A673 (cell line): ENCODE measurements at places on chromosomes 16 and 17. TPM values are rescaled to one million over a fixed set of nuclear protein-coding genes. Genes with fewer than 3 reads are reported as not detected.

DNA sequence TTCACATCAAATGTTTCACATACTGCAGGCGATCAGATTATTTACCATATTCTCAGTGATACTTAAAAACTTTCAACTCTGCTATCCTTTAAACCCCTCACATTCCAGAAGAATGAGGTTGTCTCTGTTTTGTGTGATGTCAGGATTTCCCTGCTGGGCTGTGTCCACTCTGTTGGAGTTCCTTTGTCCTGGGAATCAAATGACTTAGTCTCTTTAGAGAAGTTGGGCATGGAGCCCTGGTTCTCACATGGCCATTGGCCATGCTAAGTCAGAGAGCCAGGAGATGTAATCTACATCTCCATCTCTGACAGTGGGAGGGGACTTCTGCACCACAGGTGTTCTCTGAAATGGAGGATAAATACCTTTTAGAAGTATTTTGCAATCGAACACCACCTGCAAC, 205.1 kb upstream of the MAF start:
- no peak for DNase-seq

DNA sequence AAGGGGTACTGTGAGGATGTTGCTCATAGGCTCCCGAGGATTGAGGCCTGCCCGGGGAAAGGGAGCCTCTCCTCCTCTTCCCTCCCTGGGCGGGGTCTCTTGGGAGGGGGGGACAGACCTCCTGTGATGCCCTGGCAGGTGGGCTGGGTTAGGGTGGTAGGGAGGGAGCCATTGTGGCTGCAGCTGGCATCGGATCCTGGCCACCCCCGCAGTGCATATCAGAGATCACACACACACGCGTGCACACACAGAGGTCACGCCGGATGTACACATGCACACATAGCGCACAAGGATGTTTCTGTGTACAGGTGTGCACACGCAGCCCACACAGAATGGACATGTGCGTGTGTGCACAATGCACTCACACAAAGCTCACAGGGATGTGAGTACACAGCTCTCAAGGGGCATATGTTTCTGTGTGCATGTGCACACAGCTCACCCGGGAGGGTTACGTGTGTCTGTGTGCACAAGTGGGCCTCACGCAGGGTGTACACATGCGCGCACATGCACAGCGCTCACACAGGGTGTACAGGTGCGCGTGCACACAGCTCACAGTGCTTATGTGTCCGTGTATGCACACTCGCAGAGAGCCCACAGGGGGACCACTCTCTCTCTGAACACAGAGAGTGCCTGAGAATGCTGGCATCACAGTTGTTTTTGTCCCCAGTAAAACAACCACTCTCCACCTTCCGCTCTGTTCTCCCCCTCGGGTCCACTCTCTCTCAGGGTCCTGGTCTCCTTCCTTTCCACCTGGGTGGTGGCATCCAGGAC, 2.4 kb downstream of the GJD3 start:
- no peak for DNase-seq

GRCh38 chr17:4953451-4953961, 2.6 kb downstream of the ENO3 start:
- no peak for DNase-seq

DNA sequence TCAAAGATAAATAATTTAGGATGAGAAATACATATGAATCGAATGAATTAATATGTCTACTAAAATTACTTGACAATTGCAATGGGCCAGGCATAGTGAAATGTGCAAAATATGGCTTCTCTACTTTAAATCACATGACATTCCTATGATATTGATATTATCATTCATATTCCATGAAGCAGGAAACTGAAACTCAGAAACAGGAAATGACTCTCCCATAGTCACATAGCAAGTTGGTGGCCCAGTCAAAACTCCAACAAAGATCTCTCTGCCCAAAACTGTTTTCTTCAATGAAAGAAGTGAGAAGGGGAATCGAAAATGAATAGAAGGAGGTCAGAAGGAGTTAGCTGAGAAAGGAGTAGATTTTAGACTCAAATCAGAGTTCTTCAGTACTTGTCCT, 272.2 kb downstream of the CDH8 start:
- peak; percentile 29 for DNase-seq

DNA sequence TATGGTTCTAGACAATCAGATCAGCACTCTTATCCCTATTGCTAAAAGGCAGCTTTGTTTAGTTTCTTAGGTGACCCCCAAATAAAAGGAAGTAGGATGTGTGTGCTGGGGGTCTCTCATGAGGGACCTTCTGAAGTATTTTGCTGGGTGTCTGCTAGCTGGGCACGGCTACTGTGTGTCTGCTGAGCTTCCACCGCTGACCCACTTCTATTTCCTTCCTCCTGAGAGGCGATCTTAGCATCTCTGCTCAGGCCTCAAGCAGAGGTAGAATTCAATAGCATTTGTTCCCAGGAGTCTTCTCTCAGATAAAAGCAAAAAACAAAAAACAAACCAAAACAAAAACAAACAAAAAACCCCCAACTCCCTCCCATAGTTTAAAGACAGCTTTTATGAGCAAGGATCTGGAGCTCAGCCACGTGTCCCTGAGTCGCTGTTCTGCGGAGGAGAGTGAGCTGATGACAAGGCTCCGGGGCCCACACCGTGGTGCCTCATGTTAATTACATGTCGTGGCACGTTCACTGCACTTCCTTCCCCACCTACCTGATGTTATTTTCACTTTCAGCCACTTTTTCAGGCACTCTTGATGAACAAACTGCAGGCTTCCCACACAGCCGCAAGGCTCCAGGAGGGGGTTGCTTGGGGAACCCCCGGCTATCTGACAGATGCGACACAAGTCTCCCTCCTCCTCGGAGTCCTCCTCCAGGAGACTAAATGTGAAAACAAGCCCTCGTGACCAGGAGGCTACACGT, 83.5 kb downstream of the MARCHF10 start:
- DNase-seq: no peak

DNA sequence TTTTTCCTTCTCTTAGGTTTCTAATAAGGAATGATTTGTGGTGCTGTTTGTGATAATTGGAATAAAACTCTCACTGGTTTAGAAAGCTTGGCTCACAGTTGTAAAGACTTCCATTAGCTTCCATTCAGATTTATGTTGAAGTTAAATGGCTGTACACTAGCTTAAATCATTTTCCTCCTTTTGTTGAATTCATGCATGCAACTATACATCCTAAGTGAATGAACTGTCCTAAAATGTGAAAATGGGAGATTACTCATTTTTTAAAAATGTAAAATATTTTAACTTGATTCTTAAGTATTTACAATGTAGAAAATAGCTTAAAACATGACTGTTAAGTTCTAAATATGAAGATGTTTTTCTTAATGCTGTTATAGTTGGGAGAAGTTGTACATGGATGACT, 15.2 kb downstream of the PRKCA start:
- no peak for DNase-seq

GRCh38 chr17:74455025-74455545, 11.3 kb upstream of the CD300A start:
- DNase-seq: peak; percentile 48

- DNase-seq: no peak
These were observed 16.6 kb downstream of the TMEM204 start for GRCh38 chr16:1550069-1550468.

GRCh38 chr17:75872434-75873351, 5.7 kb downstream of the TRIM47 start:
- DNase-seq: no peak

GRCh38 chr17:48441231-48441711, 11.3 kb upstream of the SKAP1 start:
- peak; percentile 96 for DNase-seq

DNA sequence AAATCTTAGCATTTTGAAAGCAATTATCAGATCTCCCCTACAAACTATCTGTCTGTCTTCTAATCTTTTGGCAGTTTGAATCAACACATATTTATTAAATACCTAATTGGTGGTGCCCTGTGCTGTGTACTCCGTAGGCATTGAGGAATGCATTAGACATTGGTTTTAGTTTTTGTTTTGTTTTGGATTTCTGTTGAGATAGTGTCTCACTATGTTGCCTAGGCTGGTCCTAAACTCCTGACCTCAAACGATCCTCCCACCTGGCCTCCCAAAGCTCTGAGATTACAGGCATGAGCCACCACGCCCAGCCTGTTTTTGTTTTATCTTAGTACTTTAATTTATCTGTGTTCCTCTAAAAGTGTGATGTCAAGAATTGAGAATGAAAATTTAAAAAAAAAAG, 124.8 kb upstream of the RBL2 start:
- no peak for DNase-seq

- no peak for DNase-seq
These were observed 15.9 kb downstream of the LUC7L3 start for GRCh38 chr17:50735287-50735686.

DNA sequence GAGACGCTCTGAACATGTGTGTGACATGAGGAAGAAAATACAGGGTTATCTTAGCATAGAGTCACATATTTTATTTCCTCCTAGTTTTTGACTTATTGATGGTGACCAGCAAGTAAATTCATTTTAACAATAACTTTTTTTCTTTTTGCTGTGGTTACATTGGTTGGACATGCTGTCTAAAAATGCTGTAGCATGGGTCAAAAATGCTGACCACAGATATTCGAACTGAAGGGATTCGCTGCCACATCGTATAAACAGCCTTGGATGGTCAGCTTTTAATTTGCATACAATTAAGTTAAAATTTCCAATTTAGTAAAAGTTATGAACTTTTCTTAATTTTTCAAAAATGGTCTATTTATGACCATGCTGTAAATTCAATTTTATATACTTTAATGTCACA, 30.5 kb downstream of the RPGRIP1L start:
- no peak for DNase-seq

DNA sequence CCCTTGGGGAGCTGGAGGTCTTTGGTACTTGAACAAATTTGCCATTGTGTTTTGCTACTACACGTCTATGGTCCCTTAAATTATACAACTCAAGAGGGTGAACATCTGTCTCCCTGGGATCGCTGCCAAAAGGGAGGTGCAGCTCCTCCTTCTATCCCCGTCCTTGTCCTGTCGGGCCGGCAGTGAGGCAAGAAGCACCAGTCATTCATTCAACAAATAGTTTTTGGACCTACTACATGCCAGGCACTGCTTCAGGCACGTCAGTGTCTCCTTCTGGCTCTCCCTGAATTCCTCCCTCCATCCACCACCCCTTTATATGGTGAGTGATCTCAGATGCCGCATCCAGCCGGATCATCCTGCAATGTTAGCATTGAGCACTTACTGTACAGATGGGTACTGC, 2.2 kb upstream of the RPL38 start:
- DNase-seq: peak; percentile 79

DNA sequence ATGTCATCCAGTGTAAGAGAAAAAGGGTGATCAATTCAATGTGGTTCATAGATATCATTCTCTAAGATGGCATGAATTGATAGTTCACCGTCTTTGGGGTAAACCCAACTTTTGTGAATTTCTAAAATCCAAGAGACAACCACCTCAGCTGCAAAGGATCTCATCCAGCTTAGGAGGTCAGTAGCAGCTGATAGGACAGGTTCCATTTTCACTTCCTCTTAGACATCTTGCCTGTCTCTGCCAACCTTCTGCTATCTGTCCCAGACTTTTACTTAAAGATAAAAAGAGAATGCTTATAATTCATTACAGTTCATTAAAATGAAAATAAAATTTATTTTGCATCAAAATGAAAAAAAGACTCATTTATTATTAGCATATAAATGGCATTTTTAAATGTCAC, 468.2 kb downstream of the XYLT1 start:
- DNase-seq: no peak

GRCh38 chr16:3465301-3465700, 21.8 kb downstream of the NAA60 start:
- DNase-seq: no peak

DNA sequence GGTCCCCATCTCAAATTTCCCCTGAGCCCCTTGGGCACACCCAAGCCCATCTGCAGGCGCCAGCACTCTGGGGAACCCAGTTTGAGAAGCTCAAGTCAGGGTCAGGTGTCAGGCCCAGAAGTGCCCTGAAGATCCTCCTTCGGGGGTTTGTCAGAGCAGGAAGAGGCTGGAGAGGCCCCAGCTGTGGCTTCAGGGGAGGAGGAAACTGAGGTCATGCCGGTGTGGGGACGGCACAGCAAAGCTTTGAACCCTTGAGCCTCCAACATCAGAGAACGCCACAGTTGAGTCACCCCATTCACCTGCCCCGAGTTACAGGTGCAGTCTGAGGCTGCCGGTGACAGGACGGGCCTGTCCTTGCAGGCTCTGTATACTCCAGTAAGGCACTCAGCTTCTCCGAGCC, 140.2 kb upstream of the CIBAR2 start:
- no peak for DNase-seq

DNA sequence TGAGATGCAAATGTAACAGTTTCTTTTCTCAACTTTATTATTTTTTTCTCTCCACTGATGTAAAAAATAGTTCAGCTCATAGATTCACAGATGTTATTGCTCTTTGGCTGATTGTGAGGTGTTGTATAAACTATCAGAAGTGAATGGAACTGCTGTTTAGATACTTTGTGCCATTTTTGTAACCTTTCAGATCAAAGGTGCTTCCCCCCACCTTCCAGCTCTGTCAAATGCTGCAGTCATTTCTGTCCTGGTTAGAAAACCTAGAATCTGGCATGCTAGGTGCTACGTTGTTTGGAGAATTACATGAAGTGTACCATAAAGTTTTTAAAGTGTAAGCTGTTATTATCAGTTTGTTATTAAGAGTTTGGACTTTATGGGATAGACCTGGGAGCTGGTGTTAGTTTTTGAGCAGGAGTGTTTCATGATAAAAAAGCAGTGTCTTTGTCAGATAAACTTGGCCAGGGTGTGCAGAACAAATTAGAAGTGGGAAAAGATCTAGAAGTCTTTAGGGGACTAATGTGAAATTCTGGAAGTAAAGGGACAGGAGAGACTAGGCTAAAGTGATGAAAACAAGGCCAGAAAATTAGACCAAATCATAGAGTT, 1.8 kb upstream of the WIPI1 start:
- no peak for DNase-seq

GRCh38 chr17:59028328-59028727, 78.4 kb downstream of the TRIM37 start:
- DNase-seq: no peak

GRCh38 chr17:80704381-80704819, 159.8 kb downstream of the RPTOR start:
- DNase-seq: no peak

- no peak for DNase-seq
These were observed 217.0 kb downstream of the CPPED1 start for GRCh38 chr16:12586701-12587100.

The DBNDD1 gene
- total RNA-seq: 24.6 and 31.9 TPM in 2 replicates

The RAB37 gene
- total RNA-seq: not detected in 2 replicates

The CACNG5 gene
- 0.88 and 3.1 TPM in 2 replicates for total RNA-seq

The FOXC2 gene
- 0.13 and 0.34 TPM in 2 replicates for total RNA-seq

The TBC1D3 gene
- total RNA-seq: not detected in 2 replicates

The NEUROD2 gene
- total RNA-seq: not detected in 2 replicates

The ABCA10 gene
- 0.42 and 0.47 TPM in 2 replicates for total RNA-seq

The SOST gene
- not detected in 2 replicates for total RNA-seq

The PEX12 gene
- total RNA-seq: 2.5 and 3.2 TPM in 2 replicates

The TUBB3 gene
- 273 and 297 TPM in 2 replicates for total RNA-seq

The SUMO2 gene
- 681 and 703 TPM in 2 replicates for total RNA-seq

The TAT gene
- not detected in 2 replicates for total RNA-seq

The CD300E gene
- total RNA-seq: not detected in 2 replicates

The RNF135 gene
- total RNA-seq: 7.5 and 8.2 TPM in 2 replicates

The HOXB13 gene
- 11.7 and 15.8 TPM in 2 replicates for total RNA-seq

The ANKRD13B gene
- total RNA-seq: 81.5 and 98.7 TPM in 2 replicates

The LGALS9B gene
- not detected in 2 replicates for total RNA-seq
